ENCODE measurements at places on chromosomes 7 and 10.

DNA sequence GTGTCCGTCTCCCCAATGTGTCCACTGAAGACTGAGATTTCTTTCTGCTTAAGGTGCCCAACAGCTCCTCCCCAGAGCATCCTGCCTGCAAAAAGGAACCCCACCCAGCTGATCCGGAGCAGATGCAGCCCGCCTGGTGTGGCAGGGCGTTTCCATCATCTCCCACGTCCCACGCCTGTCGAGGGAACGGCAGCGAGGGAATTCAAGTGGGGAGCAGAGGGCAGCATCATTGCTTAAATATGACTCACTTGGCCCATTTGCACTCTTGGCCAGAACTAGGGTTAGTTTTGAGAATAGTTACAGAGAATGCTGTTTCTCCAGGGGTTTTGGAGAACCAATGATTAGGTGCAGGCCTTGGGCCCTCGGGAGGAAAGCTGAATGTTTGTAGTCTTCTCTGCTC, 20.8 kb downstream of the VWA2 start:
- no peak for DNase-seq

- DNase-seq = no peak
Measured at GRCh38 chr10:30915146-30915545, 116.5 kb downstream of the ZNF438 start.

DNA sequence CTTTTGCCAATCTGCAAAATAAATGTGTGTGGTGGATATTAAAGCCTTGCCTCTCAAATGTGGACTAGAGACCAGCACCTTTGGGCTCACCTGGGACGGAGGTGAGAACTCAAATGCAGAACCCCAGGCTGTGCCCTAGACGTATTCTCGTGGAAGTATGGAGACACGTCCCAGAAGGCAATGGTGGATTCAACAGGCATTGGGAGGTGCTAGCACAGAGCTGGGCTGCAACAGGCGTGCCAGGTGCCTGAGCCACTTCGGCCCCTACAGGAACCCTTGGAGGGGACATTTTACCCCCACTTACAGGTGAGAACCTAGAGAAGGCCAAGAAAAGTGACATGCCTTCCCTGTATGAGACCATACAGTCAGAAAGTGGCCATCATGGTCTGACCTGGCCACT, 12.2 kb downstream of the DDX56 start:
- no peak for DNase-seq

DNA sequence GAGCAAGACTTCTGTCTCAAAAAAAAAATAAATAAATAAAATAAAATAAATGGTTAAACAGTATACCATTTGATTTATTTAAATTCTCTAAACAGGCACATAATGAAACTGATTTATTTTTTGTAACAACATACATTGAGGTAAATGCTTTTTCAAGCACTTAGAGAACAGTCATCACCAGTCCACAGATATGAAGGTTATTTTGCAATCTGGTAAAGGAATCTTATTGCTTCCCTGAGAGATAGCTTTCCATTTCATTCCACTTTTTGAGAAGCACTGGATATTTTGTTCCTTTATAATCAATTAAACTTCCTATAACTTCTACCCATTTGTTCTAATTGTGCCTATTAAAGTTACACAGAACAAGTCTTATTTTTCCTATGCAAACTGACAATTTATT, 5.2 kb downstream of the CEP55 start:
- DNase-seq = no peak

DNA sequence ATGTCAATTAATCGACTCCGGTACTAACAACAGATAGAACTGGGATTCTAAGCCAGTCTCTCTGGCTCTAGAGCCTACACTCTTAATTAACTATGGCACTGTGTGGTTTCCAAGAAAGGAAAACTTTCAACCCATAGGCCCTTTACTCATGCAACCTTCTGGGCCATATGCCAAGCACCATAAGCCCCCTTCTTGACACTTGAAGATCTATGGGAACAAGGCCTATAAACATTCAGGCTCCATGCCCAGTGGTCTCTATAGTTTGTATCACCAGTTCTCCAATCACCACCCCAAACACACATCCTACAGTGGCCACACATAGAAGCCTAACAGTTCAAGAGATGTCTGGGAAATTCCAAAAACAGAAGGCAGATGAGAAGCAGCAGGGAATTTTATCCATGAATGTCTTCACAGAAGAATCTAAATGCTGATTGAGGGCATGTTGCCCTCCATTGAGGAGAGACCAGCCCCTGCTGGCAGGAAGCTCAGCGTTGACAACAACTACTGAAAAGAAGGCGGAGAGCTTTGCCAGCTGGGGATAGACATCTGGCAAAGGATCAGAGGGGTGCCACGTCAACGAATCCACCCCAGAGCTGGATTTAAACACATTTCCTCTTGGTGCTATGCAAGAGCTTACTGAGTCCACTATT, 64.4 kb downstream of the GRM3 start:
- no peak for DNase-seq

DNA sequence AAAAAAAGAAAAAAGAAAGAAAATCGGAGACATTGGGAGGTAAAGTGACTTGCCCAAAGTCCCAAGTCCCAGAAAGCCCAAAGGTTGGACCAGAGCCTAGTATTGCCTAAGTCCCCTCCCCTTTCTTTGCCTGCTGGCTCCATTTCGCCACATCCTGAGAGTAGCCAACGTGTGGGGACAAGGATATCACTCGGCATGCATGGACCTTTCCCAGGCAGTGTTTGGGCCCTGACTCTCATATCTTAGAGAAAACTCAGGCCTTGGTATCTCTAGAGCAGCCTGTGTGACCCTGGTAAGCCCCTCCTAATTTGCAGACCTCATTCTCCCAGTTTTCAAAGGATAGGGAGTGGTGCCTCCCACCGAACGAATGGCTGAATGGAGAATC, 294.2 kb upstream of the ZMIZ1 start:
- no peak for DNase-seq

DNA sequence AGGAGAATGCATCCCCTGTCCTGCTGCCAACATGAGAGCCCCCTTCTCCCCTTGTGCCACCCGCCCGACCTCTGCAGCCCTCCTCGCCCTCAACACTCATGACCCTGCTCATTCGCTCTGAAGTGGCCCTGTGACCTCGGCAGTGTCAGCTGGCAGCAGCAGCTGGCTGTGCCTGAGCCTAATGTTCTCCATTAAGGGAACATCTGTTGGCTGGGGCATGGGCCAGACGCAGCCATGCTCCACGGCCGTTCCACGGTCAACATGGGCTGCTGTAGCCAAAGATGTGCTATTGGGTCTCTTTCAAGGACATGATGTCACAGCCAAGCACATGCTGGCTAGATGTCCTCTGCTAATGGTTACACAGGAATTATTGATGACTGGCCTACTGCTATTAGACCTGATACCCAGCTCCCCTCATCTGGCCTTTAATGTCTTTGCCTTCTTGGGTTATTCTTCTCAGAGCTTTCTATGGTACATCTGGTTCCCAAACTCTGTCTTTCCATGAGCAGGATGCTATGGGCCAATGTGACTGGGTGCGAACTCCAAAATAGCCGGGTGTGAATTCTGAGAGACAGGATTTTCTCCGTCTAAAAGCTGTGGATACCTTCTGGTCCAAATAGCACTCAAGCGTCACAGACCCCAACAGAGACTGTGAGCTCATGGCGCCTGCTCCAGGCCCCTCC, 22.4 kb downstream of the ADCYAP1R1 start:
- DNase-seq = no peak

GRCh38 chr10:112991888-112992491, 41.9 kb downstream of the TCF7L2 start:
- DNase-seq = no peak

GRCh38 chr10:109517748-109518147, 405.6 kb downstream of the XPNPEP1 start:
- no peak for DNase-seq

All from RPMI8226 (cell line).